ENCODE measurements at places on chromosomes 5 and 9. TPM values are rescaled to one million over a fixed set of nuclear protein-coding genes. Genes with fewer than 3 reads are reported as not detected.

Gene OLFML2A
- 0.38 TPM for total RNA-seq

Gene ISL1
- 0.72 TPM for total RNA-seq

Gene PCDHGC5
- 2.6 TPM for total RNA-seq

Gene ACOT12
- total RNA-seq: not detected

DNA sequence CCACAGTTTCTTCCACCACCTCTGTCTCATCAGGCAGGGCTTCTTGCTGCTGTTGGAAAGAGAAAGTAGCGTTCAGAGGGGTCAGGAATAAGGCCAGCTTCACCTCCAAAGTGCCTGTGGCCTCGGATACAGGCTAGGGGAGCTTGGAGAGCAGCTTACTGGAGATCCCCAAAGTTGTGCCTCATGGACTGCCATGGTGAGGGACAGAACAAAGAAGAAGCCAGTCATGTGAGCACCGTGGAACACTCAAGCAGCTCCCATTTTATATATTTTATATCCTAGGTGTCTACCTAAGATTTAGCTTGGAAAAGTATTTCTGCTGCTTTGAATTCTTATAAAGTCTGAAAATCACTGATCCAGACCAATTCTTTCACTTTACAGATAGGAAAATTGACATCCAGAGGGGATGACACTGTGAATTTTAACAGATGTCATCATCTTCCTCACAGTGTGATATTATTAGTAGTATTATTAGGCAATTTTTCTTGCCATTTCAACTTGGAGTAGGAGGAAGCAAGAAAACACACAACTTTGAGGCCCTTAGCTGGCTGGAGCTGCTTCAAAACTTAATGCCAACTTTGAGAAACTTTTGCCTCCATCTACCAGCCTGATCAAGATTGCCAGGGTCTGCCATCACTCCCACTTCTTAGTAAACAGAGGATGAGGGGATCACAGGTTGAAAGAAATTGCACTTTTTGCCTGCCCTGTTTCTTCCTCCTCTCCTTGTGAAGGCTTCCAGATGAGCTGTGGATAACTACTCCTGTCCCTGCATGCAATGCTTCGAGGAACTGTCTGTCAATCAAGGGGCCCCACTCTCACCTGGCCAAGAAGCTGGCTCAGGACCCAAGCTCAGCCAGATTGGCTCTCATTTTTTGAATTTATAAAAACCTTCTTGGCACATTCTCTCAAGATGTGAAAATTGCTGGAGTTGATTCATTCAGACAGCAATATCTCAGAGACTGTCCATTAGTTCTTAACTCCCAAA, 11.8 kb downstream of the SPARC start:
- DNase-seq: no peak

GRCh38 chr5:74206579-74207550, 433.7 kb downstream of the ENC1 start:
- peak; percentile 84 for DNase-seq

- no peak for DNase-seq
These were observed 190.1 kb upstream of the DMRT1 start for GRCh38 chr9:651371-651770.

DNA sequence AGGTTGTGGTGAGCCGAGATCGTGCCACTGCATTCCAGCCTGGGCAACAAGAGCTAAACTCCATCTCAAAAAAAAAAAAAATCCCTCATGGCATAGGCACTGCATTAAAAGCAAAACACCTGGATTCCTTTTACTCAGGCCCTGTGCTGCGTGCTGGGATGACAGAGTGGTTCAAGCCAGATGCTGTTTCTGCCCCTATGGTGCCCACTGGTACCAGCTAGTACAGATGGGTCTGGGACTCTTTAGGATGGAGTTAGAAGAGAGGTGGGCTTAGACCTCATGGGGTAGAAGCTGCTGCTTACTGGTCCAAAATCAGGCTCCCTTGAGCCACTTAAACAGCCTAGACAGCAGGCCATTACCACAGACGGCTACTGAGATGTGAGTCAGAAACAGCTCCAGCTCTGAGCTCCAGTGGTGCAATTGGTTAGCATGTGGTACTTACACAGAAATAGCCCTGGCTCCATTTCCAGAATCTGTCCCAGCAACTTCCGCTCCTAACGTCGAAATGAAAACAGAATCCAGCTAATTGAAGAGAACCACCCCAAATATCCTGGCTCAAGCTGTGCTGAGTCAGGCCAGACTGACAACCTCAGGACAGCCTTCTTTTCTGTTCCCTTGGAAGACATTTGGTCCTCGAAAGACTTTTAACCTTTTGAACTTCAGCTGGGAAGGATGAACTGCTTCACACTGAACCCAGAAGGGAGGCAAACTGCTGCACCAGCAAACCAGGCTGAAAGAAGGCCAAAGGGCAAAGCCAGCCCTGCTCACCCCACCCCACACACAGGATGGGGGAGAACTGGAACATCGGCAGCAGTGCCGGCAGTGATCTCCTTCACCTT, 15.5 kb downstream of the C5orf15 start:
- peak; percentile 92 for DNase-seq

DNA sequence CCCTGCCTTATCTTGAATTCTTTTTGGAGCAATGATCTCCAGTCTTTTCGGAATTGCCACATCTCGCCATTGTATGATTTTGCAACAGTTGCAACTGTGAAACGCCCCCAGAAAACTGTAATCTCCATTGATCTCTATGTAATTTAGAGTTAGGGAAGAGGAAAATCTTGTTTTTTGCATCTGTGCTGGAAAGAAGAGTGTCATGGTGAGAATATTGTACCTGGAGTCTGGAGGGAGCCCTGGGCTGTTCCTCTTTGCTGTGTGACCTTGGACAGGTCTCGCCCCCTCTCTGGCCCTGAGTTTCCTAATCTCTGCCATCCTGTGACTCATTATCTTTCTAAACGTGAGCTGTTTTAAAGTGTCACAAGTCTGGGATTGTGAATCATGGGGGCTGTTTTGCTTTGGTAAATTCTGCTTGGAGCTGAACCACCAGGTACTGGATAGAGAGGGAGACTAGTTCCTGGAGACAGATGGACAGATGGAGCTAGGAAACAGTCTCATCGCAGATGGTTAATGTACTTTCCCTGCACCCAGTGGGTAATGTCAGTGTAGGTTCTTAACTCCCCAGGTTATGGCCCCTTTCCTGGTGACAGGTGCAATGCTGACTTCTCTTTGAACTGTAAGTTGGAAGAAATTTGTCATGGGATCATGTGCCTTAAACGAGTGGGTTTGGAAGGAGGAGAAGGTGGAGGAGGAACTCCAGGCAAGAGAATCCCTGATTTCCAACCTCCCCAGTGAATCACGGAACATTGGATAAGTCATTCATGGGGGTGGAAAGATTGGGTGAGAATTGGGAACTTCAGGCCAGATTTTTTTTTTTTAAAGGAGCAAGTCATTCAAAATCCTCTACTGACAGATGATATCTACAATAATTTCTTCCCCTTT, 19.6 kb downstream of the PPARGC1B start:
- no peak for DNase-seq

DNA sequence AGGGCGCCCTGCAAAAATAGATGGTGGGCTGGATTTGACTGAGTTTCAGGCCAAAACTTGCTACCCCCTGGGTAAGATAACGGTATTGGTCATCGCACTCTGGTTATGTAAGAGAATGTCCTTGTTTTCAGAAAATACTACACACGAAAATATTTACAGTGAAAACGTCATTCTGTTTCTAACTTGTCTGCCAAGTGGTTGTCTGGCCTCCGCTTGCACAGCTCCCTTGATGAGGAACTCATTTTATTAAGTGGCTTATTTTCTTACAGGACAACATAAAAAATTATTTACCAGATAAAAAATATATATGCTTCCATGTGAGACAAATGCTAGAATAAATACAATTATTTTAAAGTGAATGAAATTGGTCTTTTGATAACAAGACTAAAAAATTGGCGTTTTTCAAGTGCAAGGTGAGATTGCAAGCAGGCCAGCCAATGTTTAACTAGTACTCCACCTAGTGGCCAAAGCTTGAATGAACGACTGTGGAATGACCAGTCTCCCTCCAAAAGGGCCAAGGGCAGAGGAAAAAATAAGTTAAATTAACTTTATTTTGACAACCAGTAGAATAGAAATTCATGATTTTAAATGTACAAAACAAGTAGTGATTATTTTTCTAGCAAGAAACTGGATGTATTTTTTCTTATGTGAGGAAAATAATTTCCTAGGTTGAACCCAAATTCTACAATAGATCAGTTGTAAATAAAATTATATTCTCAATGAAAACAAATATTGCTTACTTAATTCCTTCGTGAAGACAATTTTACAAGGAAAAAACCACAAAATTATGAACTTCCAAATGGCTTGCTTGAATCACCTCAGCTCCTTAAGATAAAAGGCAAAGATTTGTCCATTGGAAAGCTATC, 93.2 kb downstream of the ZFAND5 start:
- peak; percentile 57 for DNase-seq

DNA sequence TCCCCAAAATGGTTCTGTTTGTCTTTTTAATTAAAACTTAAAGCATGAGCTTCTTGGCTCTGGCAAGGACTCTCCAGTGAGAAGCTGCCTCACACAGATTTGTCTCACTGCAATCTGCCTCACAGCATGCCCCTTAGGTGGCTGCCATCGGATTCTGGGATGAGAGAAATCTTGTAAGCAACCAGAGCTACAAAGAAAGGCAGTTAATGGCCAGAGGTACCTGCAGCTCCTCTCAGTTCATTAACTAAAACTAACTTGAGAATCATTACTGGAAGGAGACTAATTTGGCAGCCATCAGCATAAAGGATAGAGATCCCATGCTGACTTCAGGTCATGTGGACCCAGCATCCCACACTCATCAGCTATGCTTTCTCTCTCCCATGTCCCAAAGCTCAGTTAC, 220.6 kb upstream of the DMAC1 start:
- DNase-seq: no peak

All from HFFc6 (cell line).